SHP77 (cell line): ENCODE measurements at places on chromosomes 6 and 20.
A peak's percentile ranks its signal among the peaks of the same experiment; 100 is the strongest.

GRCh38 chr6:14933183-14933544 is 312.7 kb upstream of the JARID2 start:
- no peak for DNase-seq

- peak; percentile 76 for DNase-seq
These were observed 20.3 kb downstream of the CST4 start for GRCh38 chr20:23668477-23668951.

DNA sequence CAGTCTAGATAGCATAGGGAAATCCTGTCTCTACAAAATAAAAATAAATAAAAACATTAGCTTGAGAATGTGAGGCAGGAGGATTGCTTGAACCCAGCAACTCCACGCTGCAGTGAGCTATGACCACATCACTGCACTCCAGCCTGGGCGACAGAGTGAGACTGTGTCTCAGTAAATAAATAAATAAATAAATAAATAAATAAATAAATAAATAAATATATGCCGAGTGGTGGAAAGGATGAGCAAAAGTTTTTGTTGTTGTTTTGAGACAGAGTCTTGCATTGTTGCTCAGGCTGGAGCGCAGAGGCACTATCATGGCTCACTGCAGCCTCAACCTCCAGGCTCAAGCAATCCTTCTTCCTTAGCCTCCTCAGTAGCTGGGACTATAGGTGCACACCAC is 53.4 kb downstream of the TFAP2A start:
- no peak for DNase-seq

DNA sequence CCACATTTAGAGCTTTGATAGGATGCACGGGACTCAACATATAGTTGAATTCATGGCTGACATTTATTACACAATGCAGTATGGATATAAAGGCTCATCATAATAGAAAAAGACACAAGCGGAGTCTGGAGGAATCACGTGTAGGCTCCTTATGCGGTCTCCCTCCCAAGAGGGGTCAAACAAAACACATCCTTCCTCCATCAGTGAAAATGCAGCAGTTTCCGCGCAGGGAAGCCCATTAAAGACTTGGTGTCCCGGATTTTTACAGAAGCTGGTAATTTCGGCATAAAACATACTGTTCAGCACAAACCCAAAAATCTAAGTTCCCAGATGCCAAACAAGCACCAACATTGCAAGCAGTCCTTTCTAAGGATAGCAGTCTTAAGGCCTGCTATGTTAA is 1.1 kb downstream of the USP45 start:
- DNase-seq = no peak

- no peak for DNase-seq
These were observed 16.8 kb downstream of the VEGFA start for GRCh38 chr6:43786664-43787329.

- DNase-seq = no peak
These were observed 15.1 kb upstream of the MBOAT1 start for GRCh38 chr6:20227350-20227749.

GRCh38 chr20:1568163-1568490 is 10.6 kb upstream of the SIRPD start:
- no peak for DNase-seq

- DNase-seq = no peak
These were observed 17.6 kb downstream of the ARID1B start for GRCh38 chr6:156794546-156795354.

- peak; percentile 36 for DNase-seq
These were observed 649.7 kb upstream of the GJE1 start for GRCh38 chr6:141482796-141483597.

- no peak for DNase-seq
These were observed 115.9 kb downstream of the FYN start for GRCh38 chr6:111757342-111757741.

GRCh38 chr20:48827855-48828733 is at the start of gene PREX1:
Gene PREX1, minus strand, starts transcription at chr20:48827999. Its CDS starts 139 bp downstream, at chr20:48827860.
- DNase-seq = no peak

DNA sequence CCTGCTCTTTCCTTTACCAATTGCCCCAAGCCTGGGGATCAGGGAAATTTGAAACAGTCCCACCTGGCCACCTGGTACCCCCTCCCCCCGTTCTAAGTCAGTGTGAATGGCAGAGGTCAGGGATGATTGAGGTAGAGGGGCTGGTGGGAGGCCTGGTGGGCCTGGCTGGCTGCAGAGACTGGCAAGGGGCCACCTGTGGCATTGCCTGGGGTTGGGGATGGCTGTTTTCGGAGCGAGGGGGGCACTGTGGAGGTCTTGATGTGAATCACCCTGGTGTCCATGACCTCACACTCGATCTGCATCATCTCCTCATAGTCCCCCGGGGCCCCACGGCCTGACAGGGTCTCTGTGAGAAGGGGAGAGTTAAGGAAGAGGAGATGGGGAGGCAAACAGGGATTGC is 6.5 kb upstream of the TNXB start:
- no peak for DNase-seq

DNA sequence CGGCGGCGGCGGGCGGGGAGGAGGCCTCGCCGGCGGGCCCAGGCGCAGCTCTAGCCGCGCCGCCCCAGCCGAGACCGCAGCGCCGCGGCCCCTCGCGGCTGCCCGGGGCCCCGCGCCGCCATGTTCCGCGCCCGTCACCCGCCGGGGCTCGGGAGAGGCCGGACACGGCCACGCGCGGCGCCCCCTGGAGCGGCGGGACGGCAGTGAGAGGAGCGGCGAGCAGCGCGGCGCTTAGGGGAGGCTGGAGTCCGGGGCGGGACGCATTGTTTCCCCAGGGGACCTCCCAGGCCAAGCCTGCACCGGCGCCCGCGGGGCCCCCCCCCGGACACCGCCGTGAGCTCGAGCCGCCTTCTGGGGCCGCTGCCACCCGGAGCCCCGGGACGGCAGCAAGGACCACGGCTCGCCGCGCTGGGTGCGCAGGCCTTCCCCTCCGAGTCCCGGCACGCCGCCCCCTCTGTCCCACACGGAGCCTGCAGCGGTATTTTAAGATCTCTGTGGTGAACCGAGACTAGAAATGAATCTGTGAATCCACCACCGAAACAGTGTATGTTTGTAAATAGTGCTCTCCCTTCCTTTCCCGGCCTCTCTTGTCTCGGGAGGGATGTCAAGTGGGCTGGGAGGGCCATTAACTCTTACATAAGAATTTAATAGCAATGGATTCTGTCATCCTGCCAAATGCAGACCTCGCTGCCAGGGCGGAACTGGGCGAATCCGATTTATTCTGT is 424 bp upstream of the KIF13A start:
- peak; percentile 17 for DNase-seq

GRCh38 chr6:110876806-110877564 is 2.4 kb downstream of the AMD1 start:
- DNase-seq = no peak

- no peak for DNase-seq
These were observed 62.2 kb upstream of the DDR1 start for GRCh38 chr6:30821862-30822784.

GRCh38 chr6:123636782-123637181 is at the start of gene TRDN:
Gene TRDN, minus strand, starts transcription at chr6:123636950. Its CDS starts 175 bp downstream, at chr6:123636775.
- DNase-seq = no peak

DNA sequence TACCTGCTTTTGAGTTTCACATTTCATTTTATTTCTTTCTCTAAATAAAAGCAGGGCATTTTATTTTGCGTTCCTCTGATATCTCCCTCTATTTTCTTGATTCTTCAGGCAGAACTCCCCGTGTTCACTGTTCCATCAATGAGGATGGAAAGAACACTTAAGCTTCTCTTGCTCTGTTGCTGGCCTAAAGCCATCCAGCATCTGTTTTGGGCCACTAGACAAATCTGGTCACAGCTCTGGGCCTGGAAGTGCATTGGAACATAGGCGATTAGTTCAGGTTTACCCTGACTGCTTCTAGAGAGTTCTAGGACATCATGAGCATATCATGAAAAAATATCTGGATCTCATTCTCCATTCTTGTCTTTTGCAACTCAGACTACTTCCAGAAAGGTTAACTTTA is 611.2 kb downstream of the UTRN start:
- no peak for DNase-seq

- no peak for DNase-seq
These were observed 454.2 kb downstream of the GRIK2 start for GRCh38 chr6:101847690-101848089.

- DNase-seq = no peak
These were observed 81.2 kb downstream of the ASXL1 start for GRCh38 chr20:32439132-32439829.

GRCh38 chr6:24429146-24429545 is 26.4 kb downstream of the MRS2 start:
- DNase-seq = no peak

DNA sequence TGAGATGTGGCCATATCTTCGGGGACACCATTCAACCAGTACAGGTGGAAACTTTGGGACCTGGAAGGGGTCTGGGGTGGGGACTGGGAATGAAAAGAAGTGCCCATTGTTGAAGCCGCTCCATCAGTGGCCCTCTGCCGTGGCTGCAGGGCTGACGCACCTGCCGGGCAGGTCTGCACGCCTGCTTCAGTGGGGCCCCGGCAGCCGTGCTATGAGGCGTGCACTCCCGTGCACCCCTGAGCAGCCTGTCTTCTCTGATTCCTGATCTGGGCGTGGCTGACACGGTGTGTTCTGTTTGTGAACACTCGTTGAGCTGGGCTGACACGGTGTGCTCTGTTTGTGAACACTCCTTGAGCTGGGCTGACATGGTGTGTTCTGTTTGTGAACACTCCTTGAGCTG is 155.9 kb downstream of the TAF4 start:
- DNase-seq = no peak

- DNase-seq = peak; percentile 36
These were observed 27.7 kb downstream of the ALDH5A1 start for GRCh38 chr6:24522228-24523176.

GRCh38 chr20:62493886-62494285 is 18.1 kb upstream of the GATA5 start:
- DNase-seq = no peak

GRCh38 chr6:15464211-15464725 is 198.6 kb downstream of the DTNBP1 start:
- DNase-seq = no peak

DNA sequence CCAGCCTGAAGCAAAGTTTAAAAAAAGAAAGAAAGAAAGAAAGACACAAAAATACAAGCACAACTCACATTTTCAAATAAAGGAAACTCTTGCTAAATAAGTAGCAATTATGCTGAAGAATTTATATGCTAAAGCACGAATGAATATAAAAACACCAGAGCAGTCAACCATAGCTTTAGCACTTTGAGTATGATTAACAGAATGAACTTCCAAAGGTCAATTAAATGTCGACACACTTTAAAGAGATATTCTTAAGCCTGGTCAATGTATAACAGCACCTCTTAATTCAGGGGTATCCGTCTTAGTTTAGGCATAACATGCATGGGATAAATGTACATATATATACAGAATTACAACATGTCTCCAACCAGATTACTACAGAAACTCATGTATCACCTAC is 125.9 kb downstream of the OGFRL1 start:
- no peak for DNase-seq

DNA sequence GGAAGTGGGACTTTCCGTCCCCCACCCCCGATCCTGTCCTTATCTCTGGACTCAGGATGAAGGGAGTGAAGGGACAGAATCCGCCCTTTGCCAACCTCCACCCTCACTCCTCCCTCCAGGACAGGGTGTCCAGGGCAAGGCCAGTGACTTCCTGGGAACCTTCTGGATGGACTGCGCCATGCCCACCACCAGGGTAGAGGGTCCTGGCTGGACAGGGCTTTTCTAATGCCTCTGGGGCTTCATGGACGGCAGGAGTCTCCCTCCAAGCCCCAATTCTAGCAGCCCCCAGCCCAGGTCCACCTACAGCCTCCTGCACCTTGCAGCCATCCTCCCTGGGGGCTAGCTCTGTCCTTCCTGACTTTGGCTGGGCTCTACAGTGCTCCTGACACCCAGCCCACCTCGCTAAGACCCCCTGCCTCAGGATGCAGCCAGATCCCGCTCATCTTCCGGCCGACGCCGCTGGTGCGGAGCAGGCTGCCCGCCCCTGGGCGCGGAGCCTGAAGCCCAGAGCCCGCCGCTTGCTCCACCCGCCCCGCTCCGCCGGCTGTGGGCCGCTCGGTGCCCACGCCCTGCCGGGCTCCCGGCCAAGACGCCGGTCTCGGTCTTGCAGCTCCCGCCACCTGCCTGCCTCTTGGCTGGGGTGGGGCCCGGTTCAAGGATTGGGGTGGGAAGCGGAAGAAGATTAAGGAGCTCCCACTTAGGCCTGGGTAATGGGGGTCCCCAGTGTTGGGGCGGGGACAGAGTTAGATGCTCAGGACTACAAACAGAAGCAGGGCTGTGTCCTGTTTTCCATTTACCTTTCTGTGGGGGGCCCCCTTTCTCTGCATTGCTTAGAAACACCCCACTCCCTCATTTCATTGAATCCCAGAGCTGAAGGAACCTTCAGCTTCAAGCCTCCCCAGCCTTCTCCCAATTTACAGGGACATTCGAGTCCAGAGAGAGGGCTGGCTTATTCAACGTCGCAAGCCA is 72.8 kb downstream of the MDGA1 start:
- no peak for DNase-seq
